NCI-H774 (cell line): ENCODE measurements at places on chromosomes 13 and 19.

- no peak for DNase-seq
Measured at GRCh38 chr19:41799444-41800000, 3.1 kb downstream of the CEACAM3 start.

DNA sequence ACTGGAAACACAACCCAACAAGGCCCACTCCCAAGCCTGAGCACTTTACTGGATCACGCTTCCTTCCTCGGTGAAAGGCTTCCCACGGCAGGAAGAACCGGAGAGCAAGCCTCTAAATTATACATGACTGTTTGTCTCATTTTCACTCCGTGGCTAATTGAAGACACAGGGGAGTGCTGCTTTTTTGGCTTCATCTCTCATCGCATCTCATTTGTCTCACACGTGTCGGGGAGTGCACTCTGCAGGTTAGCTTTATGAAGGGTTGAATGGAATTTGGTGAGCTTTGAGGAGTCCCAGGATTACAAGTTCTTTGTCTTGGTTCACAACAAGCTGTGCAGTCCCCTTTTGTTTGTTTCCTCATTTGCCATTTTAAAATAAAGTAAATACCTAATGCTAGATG lies 544.6 kb downstream of the GPC6 start:
- no peak for DNase-seq

DNA sequence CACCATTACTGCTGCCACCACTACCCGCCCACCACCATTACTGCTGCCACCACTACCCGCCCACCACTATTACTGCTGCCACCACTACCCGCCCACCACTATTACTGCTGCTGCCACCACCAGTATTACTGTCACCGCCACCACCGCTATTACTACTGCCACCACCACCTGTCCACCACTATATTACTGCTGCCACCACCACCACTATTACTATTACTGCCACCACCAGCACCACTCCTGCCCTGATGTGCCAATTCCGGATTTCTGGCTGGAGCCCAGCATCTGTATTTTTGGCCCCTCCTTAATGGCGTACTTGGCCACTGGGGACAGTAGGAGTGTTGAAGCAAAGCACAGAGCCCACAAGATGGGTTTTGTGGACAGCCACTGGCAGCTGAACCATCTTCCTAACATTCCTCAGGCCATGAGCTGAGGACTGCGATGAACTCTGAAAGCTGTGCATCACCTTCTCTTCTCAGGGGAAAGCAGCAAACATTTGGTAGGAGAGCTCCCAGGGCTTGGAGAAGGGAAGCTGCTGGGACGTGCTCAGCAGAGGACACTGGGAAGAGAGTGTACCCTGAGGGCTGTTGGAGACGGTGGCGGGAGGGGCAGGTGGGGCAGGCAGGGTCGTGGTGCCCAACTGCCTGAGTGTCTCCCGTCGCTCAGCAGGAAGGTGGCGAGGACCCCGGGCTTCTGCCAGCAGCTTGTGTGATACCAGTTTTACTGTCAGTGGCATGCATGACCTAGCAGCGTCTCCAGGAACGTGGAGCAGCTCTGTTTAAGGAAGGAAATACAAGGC lies 23.0 kb downstream of the CUL4A start:
- DNase-seq: no peak

- no peak for DNase-seq
Measured at GRCh38 chr19:45069056-45069455, 7.2 kb downstream of the ZNF296 start.
